Posterior cingulate gyrus (tissue), 11 donors: ENCODE measurements at places on chromosomes 3 and 15.

DNA sequence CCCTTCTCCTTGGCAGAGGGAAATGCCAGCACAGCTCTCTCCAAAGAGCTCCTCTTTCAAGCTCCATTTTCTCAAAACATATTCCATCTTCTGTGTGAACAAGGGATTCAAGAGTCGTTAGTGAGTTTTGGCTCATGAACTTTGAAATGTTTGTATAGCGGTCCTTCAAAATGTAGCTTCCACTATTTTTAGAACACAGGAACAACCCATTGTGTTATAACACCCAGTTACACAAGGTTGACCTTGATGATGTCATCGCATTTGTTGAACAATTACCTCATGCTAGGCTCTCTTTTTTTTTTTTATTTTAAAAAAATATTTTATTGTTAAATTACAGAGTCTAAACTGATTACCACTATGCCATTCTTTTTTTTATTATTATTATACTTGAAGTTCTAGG, 251.7 kb downstream of the THSD4 start:
- no peak for DNase-seq

GRCh38 chr3:154184582-154184981, 63.4 kb downstream of the ARHGEF26 start:
- DNase-seq: no peak

- DNase-seq: no peak
These were observed 203.5 kb downstream of the RSRC1 start for GRCh38 chr3:158313338-158313927.

GRCh38 chr3:186308549-186308948, 53.5 kb downstream of the DGKG start:
- DNase-seq: no peak

GRCh38 chr15:91032919-91033803, 10.8 kb upstream of the VPS33B start:
- DNase-seq: peak; percentile 37

DNA sequence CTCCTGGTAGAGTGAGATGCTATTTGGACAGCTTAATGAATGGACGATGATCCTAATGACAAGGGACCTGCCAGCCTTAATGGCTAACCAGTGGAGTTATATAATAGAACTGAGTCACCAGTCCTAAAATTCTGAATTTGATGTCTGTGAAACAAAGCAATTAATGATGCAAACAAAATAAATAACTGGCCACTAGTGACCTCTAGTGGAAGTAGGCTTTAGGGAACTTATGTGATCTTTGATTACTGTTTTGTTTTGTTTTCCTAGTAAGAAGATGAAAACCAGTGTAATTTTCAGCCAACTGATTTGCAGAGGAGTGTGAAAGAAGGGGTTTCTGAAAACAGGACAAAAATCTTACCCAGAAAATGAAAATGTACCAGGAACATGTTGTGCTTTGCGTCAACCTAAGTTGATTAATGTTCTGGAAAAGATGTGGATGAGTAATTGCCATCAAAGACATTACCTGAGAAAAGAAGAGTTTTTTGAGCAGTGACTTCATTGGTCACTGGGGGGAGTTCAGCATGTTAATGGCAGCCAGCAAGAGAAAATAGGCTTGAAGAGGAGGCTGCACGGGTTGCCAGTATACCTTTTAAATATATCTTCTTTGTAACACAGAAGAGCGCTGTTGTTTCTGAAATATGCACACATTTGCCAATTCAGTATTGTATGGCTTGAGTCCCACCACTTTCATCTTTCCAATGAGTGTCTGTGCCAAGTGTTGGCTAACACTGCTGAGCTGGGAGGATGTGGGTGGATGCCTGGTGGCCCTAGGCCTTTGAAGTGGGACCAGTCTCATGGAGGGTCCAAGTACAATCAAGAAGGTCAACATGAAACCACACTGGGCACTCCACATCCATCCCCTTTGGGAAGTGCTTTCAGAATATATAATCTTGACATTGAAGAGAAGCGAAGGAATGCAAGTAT, 9.3 kb downstream of the VEPH1 start:
- DNase-seq: no peak
